ENCODE measurements at places on chromosomes 3 and 15.

- no peak for DNase-seq
These were observed 16.9 kb downstream of the PPP2R3A start for GRCh38 chr3:135982404-135982761.

- DNase-seq, result no peak
These were observed 5.8 kb upstream of the TATDN2 start for GRCh38 chr3:10242182-10243065.

DNA sequence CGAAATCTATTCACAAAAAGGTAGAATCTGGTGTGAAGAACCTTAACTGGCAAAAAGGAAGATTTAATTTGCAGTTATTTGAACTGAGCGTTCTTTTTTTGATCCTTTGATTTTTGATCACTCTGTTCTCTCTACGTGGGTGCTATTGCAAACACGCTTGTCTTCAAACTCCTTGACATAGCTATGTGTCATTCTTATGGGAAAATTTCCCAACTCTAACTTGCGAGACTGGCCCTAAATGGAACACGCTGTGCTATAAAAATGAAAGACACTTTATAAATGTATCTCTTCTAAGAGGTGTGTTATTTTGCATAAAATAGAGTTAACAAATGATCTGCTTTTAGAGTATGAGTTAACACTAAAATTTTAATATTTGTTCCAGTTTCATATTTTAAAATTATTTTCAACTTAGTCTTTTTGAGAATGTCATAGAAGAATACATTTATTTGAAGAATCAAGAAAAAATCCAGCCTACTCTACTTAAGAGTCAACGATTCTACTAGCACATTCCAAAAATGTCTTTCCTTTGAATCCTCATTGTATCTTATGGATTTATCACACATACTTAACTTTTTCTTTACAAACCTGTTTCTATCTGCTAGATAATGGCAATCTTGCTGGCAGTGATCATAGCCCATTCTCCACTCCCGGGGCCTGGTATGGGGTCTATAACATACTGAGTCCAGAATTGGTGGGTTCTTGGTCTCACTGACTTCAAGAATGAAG lies 610.0 kb upstream of the TBL1XR1 start:
- DNase-seq, result no peak

GRCh38 chr3:113825090-113825489 lies 13.5 kb upstream of the GRAMD1C start:
- DNase-seq, result no peak

DNA sequence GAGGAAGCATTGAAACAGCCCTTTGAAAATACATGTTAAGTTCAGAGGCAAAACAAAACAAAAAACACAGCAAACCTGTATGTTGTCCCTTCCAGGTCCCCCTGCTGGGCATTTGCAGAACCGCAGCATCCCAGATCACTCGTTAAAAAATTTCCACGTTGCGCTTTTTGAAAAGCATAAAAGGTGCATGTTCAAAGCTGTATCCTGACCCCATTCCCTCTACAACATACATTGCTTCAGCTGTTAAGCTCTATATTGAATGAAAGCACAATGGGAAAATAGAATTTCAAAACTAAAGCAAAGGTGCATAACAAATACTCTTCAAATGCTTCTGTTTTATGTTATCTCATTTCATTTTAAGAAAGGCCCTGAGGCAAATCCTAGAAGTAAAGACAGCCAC lies 328.3 kb downstream of the THSD4 start:
- DNase-seq, result no peak

DNA sequence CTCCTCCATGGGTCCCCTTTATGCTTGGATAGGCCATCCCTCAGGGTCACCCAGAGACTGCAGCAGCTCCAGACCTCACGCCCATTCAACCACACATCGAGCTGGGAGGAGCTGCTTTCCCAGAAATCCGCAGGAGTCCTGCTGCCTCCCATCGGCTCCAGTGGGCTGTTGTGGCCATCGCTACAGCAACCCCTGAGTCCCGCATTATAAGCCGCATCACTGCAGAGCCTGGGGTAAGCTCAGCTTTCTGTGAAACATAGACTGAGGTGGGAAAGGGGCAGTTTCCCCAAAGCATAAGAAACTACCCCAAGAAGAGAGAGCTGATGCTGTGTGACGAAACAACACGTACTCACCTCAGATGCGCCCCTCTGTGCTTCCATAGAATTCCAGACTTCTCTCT lies 35.7 kb downstream of the MRPL46 start:
- DNase-seq, result no peak

DNA sequence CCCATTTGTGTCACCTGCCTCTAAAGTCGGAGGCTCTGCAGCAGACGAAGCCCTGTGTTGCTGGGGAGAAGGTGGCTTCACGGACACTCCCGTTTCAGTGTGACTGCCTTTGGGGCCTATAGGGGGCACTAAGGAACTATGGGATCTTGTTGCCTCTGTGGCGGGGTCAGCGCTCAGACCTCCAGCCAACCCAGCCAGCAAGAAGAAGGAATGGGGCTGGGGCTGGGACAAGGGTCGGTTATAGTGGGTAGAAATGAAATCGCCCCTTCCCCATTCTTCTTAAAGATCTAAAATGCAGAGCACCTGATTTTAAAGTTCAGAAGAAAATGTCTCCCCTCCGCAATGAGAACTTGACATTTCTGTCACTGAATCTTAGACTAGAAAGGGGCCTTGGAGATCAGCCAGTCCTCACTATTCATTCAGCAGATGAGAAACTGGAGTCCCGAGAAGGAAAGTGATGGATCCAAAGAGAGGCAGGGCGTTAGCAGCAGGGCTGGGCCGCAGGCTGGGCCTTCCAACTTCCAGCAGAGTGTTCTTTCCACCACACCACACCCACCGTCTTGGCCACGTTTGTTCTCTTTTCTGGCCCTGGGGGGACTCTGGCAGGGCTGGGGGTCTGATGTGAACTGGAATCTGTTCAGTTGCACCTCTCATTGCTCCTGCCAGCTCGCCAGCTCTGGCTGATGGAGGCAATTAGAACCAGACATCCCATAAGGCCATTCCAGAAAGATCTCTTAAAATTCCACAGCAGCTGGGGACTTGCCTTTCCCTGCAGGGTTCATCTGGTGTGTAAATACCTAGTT lies 195.4 kb downstream of the OPA1 start:
- no peak for DNase-seq

DNA sequence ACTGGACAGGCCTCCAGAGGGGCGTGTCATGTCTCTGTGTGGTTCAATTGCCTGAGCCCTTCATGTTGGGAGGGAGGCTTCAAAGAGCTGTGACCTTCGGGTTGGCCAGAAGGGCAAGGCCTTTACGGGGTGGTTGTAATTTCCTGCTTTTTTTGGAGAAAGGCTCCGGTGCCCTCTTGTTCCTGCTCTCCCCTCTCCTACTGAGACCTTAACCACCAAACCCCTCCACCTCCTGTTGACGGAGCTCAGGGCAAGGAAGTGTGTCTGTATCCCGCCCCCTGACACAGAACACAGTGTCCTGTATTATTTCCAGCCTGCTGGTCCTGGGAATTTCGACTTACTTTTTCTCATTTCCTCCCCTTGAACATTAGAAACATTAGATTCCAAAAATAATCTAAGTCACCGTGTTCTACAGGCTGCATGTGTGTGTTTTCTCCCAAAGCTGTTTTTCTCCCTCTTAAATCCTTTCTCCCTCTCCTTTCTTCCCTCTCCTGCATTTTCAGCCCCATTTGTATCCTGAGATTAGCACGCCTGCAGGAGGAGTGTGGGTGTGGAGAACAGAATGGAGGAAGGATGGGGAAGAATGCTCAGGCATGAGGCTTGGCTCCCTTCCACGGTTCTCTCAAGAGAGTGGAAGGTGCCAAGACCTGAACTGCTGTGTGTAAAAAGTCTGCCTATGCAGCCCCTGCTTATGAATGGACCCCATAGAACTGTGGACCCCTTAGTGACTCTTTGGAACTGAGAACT lies 285.4 kb upstream of the ROPN1 start:
- no peak for DNase-seq

GRCh38 chr3:146503461-146504202 lies 34.3 kb upstream of the PLSCR2 start:
- no peak for DNase-seq

GRCh38 chr3:94184781-94185180 lies 121.9 kb downstream of the NSUN3 start:
- DNase-seq, result no peak

GRCh38 chr3:141052201-141053069 lies 1.3 kb downstream of the SPSB4 start:
- DNase-seq, result no peak

DNA sequence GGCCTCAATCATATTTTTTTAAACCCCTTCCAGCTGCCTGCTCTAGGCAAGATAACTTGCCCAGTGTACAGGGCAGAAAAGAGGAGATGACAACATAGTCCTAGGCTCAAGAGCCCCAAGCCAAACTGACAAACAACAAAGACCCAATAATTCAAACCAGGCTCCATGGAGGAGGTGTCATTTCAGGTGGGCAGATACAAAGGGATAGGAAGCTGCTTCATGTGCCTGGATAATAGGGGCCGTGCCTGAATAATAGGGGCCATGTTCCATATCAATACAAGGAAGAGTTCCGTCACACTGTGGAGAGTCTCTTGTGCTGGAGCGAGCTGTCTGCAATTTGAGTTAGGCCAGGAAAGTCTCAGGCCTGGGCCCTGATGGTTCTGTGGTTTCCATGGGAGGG lies 35.4 kb upstream of the TRIM71 start:
- DNase-seq, result no peak

DNA sequence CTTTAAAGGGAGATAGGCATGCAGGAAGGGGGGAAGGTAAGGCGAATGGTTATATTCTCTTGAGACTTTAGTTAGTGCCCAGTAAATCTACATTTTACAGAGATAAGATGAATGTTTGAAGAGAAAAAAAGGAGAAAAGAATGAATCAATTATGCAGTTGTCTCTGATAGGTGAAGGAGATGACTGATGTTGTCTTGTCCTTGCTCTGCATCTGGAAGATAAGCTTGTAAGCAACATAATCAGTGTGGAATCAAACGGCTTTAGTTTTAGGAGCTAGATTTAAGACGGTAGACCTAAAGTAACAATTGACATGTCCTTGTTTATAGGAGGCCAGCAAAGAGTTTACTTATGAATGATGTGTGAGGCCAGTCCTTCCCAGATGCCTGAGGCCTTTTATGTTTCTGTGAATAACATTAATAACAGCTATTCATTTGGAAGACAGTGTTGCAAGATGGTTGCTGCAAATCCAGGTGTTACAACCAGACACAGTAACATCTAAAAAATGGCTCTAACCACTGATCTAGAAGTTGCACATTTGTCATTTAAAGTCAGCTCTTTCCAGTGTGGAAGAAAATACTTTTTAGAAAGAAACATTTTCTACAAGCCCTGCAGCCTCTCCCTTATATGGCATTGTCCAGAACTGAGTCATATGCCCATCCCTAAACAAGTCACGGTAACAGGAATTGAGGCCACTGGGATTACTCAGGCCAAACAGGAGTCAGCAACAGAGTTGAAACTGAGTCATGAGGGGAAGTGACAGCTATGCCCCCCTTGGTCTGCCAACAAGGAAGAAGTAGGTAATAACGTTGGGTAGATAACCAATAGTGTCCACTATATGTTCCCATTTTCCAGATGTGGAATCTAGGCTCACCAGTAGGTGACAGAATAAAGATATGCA lies 77.5 kb upstream of the FBN1 start:
- DNase-seq, result no peak

DNA sequence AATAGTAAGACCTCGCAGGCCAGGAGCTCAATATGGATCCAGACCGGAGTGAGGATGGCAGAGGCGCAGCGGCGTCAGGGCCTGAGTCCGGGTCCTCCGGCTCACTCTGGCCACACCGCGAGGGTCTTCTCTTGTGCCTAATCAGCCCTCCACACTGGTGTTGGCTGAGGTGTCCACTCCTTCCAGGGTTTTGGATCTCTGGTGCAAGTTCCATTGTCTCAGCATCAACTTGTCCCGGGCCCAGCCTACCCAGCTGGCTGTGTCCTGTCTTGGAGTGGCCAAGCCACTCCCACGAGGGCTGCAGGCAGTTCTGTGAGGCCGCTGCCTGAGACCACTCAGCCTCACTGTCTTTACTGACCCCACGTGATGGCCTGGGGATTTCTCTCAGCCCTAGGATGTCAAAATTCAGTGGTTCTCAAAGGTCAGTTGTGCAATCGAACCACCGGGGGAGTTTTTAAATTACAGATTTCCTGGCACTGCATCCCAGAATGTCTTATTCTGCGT lies 12.6 kb upstream of the GOLGA6L7 start:
- no peak for DNase-seq
